Cardiac muscle cell (in vitro differentiated cells and primary cell): ENCODE measurements at places on chromosomes 12 and 14. TPM values are rescaled to one million over a fixed set of nuclear protein-coding genes. Genes with fewer than 3 reads are reported as not detected.

Gene TSPAN11
- 11.1 and 13.4 TPM in 2 replicates for polyA plus RNA-seq

Gene CLEC4A
- 0.65 and 1.9 TPM in 2 replicates for polyA plus RNA-seq

GRCh38 chr12:39040275-39040674, 134.9 kb upstream of the CPNE8 start:
- no peak for DNase-seq

DNA sequence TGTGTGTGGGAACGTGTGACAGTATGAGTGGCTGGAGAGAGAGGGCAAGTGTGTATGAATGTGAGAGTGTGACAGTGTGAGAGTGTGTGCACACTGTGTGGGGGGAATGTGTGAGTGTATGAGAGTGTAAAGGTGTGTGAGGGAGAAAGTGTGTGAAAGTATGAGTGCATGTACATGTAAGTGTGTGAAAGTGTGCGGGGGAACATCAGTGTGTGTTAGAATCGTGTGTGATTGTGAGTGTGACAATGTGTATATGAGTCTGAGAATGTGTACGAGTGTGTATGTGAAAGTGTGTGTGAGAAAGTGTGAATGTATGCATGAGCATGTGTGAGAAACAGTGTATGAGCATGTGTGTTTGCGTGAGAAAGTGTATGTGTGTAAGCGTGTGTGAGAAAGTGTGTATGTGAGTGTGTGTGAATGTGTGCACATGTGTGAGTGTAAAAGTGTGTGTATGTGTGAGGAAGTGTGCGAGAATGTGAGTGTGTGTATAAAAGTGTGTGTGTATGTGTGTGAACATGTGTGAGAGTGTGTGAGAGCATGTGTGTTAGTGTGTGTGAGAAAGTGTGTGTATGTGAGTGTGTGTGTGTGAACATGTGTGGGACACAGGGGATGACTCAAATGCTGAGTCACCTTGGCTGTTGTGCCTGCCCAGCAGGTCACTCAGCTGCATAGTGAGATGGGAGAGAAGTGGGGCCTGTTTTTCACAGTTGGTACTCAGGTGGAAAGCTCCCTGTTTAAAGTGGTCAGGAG, 220.5 kb upstream of the TBX3 start:
- DNase-seq = no peak

DNA sequence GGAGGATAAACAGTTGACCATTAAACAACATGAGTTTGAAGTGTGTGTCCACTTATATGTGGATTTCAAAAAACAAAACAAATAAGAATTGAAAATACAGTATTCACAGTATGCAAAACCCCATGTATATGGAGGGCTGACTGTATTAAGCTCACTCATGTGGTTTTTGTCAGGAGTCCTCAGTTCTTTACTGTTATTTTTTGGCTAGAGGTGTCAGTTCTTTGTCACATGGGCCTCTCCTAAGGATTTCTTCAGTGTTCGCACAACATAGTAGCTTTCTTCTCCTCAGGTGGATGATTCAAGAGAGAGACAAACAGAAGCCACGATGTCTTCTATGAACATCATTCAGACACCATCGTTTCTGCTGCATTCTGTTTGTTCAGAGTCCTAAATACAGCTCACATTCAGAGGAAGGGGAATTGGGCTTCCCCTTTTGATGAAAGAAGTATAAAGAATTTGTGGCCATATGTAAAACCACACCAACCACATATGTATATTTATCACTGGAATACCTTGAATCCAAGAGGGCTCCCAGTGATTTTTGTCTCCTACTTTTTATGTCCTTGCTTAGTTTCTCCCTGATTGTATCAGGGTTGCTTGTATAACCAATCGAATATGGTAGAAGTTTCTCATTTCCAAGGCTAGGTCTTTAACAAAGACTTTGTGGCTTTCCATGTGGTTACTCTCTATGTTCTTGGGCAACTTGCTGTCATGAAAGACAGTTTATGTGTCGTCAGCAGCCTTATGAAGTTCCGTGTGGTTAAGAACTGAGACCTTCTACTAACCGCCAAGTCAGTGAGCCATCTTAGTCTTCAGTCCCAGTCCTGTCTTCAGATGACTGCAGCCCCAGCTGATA, 18.9 kb downstream of the MNAT1 start:
- DNase-seq = no peak

GRCh38 chr12:3122841-3123678, 45.9 kb downstream of the TSPAN9 start:
- DNase-seq = no peak
